ENCODE measurements at places on chromosomes 7 and 10.

GRCh38 chr10:89330537-89331212 is 2.9 kb downstream of the IFIT3 start:
- no peak for DNase-seq

- peak; percentile 11 for DNase-seq
Measured at GRCh38 chr10:97498841-97499560, at the start of gene UBTD1. Gene UBTD1 (plus strand): TSS chr10:97498924. CDS start chr10:97499204, 280 bp downstream.

GRCh38 chr10:102152545-102152890 is 329 bp downstream of the NOLC1 start:
- no peak for DNase-seq

DNA sequence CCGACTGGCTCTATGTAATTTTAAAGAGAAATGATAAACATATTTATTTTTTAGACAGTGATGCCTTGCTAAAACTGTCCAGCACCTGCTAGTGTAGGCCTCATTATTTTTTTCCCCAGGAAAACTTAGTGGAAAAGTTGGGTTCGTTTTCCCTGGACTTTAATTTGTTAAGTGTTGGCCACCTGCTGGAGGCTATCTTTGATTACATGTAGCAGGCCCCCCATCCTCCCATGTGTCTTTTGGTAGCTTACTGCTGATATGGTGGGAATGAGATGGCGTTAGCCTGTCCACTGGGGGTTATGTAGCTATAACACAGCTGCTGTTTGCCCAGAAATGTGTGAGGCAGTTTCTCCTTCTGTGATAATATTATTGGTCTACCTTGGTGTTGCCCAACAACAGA is 265.0 kb downstream of the SORCS3 start:
- no peak for DNase-seq

DNA sequence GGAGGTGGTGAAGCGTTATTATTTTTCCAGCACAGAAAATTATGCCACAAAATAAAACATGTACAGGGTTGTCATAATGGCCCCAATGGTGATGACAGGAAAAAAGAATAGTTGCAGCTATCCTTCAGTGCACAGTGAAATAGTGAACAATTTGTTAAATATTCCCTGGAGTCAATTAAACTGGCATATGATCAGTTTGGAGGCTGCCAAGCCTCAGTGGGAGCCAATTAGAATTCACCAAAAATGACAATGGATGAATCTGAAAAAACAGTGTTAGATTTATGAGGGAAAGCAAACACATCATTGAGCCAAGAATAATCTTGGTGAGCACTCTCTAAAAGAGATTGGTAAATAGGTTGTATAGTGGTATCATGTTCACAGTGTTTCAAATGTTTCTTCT is 146.3 kb downstream of the OTUD1 start:
- no peak for DNase-seq

GRCh38 chr7:271266-272107 is 18.5 kb upstream of the FOXL3 start:
- no peak for DNase-seq

DNA sequence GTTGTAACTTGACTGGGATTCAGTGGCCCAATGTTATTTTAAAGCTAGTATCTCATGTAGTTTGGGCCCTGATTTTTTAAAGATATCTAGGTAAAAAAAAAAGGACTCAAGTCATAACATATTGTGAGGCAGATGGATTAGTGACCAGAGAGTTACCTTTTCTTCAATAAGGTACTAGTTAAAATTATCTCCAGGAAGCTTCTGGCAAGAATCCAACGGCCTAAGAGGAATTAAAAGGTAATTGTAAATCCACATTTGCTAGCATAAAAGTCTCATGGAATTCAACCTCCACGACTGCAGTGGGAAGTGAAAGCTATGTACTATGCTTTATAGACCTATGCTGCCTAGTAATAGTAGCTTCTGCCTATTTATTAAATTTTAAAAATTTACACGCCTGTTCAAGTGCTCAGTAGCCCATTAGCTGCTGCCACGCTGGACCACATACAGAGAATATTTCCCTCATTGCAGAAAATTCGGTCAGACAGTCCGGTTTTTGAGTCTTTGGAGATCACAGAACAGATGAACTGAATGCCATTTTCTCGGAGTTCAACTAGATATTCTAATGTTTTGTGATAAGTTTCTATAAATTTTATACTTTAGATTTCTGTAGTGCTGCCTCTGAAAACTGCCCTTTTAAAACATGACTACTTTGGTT is 118.4 kb downstream of the NSUN6 start:
- no peak for DNase-seq

DNA sequence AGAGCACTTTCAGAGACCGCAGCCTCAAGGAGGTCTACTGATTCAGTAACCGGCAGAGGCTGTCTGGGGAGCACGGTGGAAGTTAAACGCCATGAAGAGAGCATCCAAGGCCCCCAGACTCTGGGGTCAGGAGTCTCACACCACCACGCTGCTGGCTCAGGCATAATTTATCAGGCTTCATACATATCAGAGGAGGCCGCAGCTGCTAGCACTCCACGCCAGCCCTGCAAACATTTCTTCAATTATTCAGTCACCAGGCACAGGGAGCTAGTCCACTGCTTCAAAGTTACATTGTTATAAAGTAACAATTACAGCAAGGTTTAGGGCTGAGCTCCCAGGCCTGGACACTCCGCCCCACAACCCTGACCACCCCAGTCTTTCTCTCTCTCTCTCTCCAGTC is 97.8 kb downstream of the PAXIP1 start:
- no peak for DNase-seq

DNA sequence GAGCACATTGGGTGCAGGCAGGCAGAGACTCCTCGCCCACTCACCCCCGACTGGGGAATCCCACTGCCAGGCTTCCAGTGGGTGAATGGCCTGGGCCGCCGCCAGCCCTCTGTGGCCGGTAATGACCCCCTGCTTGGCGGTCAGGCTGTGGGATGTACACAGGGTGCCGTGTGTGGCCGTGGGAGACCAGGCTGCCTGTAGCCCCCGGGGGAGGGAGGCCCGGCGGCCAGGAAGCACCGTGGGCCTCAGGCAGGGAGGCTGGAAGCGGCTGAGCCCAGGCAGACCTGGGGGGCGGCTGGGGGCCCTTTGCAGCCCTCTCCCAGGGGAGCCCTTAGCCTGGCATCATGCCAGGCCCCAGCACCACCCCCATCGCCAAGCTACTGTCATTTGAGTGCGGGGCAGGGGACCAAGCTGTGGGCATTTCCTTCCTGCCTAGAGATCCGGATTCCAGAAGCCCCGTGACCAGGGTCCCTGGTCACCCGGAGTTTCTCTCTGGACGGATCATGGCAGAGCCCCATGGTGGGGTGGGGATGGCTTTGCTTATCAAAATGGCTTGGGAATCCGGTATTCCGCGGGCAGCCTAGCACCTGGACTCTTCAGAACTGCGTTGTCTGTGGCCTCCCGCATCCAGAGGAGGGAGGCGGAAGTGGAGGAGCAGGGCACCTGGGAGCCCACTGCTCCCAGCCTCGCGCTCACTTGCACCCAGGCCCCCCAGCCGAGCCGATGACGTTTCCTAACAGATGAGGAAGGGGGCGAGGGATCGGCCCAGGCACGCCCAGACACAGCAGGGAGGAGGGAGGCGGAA is 1.1 kb downstream of the TTYH3 start:
- peak; percentile 89 for DNase-seq

DNA sequence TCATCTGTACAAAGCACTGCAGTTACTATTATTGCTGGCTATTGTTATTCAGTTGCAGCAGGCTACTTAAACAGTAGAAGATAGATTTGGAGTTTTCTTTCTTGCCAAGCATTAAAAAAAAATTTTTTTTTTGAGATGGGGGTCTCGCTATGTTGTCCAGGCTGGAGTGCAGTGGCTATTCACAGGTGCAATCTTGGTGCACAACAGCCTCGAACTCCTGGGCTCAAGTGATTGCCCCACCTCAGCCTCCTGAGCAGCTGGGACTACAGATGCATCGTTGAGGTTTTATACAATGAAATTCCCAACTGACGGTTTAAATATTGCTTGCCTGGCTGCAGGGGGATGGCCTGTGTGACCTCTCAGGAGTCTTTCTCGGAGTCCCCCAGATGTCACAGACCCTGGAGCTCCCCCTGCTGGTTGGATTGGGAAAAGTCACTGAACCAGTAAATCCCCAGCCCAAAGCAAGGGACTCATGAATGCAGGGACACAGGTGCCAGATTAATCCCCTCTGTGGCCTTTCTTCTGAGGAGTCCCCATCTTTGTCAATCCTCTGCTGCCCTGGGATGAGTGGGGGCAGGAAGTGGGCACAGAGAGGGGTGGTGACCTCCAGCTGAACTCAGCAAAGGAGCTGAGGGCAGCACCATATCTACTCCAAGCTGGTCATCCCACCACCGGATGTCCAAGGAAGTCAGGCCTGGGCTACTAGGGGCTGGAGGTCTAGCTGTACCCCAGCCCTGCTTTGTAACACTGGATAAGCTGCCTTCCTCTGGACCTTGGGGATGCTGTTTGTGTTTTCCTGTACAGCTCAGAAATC is 149.6 kb downstream of the C10orf105 start:
- DNase-seq: peak; percentile 47

- DNase-seq: no peak
Measured at GRCh38 chr7:98655611-98656010, 38.5 kb downstream of the NPTX2 start.

GRCh38 chr10:88293073-88293472 is 290.0 kb downstream of the RNLS start:
- DNase-seq: no peak

DNA sequence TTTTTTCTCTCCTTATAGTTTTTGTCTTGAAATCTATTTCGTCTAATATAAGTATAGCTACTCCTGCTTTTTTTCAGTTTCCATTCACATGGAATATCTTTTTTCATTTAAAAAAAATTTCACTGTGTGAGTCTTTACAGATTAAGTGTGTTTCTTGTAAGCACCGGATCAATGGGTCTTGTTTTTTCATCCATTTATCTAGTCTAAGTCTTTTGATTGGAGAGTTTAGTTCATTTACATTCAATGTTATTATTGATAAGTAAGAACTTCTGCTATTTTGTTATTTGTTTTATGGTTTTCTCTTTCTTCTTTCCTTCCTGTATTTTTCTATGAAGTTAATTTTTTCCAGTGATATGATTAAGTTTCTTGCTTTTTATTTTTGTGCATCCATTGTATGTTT is 216.7 kb upstream of the CNTNAP2 start:
- DNase-seq: no peak

GRCh38 chr7:22563032-22563501 is 63.1 kb upstream of the STEAP1B start:
- DNase-seq: peak; percentile 25
